Upper lobe of right lung (tissue), 1 donor: ENCODE measurements at places on chromosomes 5 and 9. TPM values are rescaled to one million over a fixed set of nuclear protein-coding genes. Genes with fewer than 3 reads are reported as not detected.

DNA sequence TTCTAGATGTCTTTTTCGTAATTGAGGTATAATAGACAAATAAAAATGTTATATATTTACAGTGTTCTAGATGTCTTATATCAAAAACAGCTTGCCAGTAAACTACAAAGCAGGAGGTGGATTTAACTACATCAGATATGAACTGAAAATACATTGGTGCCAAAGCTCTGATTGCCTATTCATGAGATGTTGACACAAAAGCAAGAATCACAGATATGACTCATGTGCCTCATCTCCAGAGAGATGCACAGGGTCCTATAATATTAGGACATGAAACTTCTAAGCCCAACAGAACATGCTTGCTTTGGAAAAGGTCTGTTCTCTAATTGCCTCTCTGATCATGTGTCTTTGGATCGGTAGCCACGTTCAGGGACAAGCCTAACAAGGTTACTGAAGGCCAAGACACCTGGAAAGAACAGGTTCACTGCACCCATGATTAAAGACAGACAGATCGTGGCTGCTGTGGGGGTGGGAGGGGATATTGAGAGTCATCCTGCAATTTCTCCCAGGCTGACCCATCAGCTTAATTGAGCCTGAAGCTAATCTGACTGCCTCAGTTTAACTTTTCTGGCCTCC is 16.8 kb downstream of the ABCA1 start:
- no peaks in the 10 kb centered on the region for H3K36me3 ChIP-seq
- H3K4me3 ChIP-seq = no peak overlapping the region
- no peaks in the 10 kb centered on the region for H3K27me3 ChIP-seq
- no peak overlapping the region for H3K27ac ChIP-seq
- H3K4me1 ChIP-seq = peaks cover 59% of the 10 kb centered on the region

GRCh38 chr5:55575815-55576583 is 41.2 kb upstream of the PLPP1 start:
- no peak for DNase-seq
- H3K27me3 ChIP-seq = no peaks in the 10 kb centered on the region
- H3K4me3 ChIP-seq = no peak overlapping the region
- H3K27ac ChIP-seq = peak overlapping the region; percentile 4

DNA sequence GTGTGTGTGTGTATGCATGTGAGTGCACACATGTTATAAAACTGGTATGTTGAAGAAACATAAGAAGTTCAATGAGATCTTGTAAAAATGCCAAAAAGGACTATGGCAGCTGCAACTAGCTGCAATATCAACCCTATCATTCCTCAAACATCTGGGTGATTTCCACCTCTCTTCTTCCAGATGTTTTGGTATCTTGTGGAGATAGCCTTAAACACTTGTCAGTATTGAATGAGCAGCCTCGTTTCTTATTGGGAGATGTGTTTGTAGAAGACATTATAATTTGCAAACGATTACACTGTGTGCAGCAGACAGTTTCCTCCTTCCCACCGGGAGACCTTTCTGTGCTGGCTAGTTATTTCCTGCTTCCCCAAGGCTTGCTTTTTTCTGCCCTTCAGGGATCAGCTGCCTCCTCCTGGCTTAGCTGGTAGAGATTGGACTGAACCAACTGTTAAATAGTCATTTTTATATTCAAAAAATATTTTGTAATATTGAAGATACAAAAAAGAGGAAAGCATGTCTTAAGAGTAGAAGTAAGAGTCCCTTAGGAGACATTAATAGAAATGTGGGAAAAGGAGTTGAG is 168.4 kb upstream of the MPDZ start:
- peaks cover 9% of the 10 kb centered on the region for H3K4me1 ChIP-seq
- no peak overlapping the region for H3K27ac ChIP-seq
- no peaks in the 10 kb centered on the region for H3K27me3 ChIP-seq
- no peaks in the 10 kb centered on the region for H3K36me3 ChIP-seq
- DNase-seq = no peak

DNA sequence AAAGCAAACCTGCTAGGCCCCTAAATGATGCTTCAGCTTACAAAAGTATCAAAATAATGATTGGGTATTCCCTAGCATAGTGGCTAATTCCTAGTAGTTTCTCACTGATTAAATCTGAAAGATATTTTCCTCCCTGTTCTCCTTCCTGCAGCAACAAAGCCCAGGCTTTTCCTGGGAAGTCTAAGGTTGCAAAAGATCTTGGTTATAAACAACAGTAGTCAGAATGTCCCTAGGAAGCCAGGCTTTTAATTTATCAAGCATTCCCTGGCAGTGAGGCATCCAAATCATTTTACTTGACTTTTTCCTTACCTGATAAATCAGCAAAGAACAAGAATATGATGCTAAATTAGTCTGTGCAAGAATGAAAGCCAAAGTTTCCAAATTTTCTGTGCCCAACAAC is 272.0 kb downstream of the PDE4D start:
- H3K36me3 ChIP-seq = no peaks in the 10 kb centered on the region
- H3K4me3 ChIP-seq = no peak overlapping the region
- H3K27ac ChIP-seq = no peak overlapping the region
- no peaks in the 10 kb centered on the region for H3K4me1 ChIP-seq
- H3K27me3 ChIP-seq = no peaks in the 10 kb centered on the region

SEMA5A gene
- 38.9 TPM for total RNA-seq

PGM5 gene
- total RNA-seq = 25.0 TPM

GRCh38 chr5:169094586-169095409 is 206.1 kb downstream of the SLIT3 start:
- no peaks in the 10 kb centered on the region for H3K4me1 ChIP-seq
- H3K4me3 ChIP-seq = no peak overlapping the region
- no peaks in the 10 kb centered on the region for H3K27me3 ChIP-seq
- no peaks in the 10 kb centered on the region for H3K36me3 ChIP-seq
- no peak for DNase-seq
- H3K27ac ChIP-seq = no peak overlapping the region

DNA sequence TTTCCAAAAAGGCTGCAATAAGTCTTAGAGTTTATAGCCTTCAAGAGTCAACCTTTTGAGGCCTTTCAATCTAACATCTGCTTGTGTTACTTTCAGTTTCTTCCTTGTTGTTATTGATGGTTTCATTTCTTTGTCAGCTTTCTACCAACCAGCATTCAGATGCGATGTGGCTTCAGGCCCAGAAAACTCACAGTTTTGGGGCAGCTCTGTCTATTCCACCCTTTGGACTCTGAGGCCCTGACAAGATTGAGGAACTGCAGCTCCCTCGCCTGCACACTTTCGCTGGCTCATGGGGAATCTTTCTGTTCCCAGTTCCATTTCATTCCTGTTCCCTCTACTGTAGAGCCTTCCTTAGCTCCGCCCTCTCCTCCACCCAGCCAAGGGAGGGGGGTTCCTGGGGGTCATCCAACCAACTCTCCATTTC is 13.3 kb upstream of the WHRN start:
- peaks cover 8% of the 10 kb centered on the region for H3K27me3 ChIP-seq
- H3K36me3 ChIP-seq = no peaks in the 10 kb centered on the region
- H3K27ac ChIP-seq = no peak overlapping the region
- no peaks in the 10 kb centered on the region for H3K4me1 ChIP-seq
- no peak overlapping the region for H3K4me3 ChIP-seq

DNA sequence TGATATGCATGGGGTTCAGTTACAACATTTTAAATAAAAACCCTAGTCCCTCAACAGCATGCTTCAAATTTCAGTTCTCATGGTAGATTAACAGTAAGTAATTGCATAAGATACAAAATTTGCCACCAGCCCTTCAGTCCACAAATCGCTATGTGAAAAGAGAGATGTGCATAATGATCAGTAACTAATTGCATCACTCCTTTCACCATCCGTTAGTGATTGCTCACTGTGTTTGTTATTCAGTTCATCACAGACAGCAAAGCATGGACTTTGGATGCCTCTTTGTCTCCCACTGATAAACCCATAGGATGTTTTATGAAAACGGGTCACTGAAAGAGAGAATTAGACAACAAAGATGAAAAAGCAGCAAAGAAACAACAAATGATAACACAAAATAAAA is 103.2 kb downstream of the MCTP1 start:
- H3K4me3 ChIP-seq = no peak overlapping the region
- no peaks in the 10 kb centered on the region for H3K27me3 ChIP-seq
- H3K27ac ChIP-seq = no peak overlapping the region
- DNase-seq = no peak
- no peaks in the 10 kb centered on the region for H3K4me1 ChIP-seq

PLPP7 gene
- 1.5 TPM for total RNA-seq

LECT2 gene
- not detected for total RNA-seq
